ENCODE measurements at places on chromosomes 5 and 9.

GRCh38 chr5:135835766-135836165 lies 1.3 kb downstream of the SLC25A48 start:
- no peak for DNase-seq

GRCh38 chr5:124000538-124000937 lies 488.6 kb downstream of the CSNK1G3 start:
- DNase-seq = no peak

DNA sequence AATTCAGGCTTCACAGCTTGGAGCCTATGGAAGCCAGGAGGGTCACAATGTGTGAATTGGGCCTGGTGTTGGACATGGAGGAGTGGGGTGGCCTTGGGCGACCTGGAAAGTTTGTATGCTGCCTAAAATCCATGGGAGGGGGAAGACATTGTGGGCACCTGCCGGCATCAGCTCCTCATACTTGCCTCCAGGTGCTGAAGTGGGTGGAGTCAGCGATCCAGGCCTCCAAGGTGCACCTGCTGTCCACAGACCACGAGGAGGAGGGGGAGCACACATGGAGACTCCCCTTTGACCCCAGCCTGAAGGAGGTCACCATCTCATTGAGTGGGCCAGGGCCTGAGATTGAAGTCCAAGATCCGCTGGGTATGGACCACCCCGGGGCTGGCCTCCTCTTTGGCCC lies 29.1 kb downstream of the HMCN2 start:
- DNase-seq = no peak

GRCh38 chr5:39238366-39239105 lies 19.2 kb upstream of the FYB1 start:
- no peak for DNase-seq

DNA sequence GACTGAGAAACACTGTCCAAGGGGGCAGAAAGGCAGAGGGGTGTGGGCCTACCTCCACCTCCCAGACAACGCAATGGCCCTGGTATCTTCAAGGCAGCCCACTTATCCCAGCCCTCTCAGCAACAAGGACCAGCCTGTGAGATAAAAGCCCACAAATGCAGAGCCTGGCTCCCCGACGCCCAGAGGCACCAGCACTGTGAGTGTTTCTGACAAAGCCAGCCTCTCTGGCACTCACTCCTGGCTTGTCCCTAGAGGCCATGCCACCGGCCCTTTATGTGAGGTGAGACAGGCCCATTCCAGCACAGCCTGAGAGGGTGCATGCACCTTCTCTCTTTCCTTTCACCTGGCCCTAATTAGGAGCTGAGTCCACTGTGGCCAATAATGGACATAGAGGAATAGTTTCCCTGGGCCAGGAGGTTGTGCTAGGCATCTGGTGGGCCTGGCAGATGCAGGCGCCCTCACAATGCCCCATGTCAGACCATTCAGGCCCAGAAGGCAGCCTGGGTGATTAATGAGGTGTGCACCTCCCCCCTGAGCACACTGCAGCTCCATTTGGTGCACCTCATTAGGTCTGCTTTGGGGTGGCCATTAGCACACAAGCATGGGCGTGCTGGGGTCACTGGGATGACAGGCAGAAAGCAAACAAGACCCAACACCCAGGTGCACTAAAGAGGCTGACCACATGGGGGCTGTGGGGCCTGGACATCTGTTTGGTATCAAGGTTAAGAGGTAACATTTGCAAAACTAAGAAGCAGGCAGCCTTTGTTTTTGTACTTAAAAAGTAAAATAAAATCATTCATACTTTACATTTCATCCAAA lies 176.0 kb downstream of the MED10 start:
- no peak for DNase-seq

DNA sequence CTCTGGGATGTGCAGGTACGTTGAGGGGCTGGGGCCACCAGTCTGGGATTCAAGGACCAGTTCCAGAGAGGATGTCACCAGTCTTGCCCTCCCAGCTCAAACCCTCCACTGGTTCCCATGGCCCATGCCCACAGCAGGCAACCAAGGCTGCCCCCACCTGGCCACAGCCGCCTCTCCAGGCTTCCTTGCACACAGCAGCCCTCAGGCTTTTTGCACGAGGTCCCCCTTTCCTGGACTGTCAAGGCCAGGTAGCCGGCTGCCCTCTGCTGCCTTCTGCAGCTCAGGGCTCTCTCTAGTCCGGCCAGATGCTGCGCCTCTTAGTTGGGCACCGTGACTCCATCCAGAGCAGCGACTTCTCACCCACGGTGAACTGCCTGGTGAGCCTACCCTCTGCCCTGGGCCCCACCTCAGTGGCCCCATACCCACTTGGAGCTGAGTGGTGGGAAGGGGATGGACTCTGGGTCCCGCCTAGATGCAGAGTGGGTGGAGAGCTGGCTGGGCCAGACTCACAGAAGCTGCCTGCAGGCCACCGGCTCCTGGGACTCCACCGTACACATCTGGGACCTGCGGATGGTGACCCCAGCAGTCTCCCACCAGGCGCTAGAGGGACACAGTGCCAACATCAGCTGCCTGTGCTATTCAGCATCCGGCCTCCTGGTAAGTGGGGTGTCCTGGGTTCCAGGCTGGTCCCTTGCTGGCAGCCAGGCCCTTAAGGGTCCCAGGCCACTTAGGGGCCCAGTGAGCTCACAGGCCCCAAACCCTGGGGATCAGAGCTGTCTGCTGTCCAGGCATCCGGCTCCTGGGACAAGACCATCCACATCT lies 2.9 kb downstream of the WDR38 start:
- no peak for DNase-seq

- no peak for DNase-seq
Observed at GRCh38 chr9:134390537-134390936, 64.3 kb downstream of the RXRA start.

GRCh38 chr5:96031811-96032261 lies 70.2 kb upstream of the ELL2 start:
- DNase-seq = no peak

DNA sequence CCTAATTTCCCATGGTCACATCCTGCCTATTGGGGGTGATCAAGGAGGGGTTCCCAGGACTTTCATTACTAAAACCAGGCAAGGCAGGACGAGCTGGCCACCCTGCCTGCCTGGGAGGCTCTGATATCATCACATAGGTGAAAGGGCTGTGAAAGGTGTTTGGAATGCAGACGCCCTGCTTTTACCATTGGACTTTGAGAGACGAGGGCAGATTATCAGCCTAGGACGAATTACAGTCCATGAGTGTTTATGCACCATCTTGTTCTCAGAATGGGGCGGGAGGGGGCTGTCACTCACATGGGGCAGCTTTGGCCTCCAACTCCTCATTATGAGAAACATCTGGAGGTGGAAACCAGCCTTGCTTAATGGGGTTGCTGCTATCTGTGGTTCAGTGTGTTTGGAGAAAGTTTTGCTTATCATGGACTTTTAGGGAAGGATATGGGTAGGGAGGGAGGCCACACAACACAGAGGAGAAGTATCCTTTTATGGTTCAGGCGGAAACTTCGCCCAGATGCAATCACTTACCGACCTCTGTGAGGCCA lies 69.8 kb upstream of the UBTD2 start:
- no peak for DNase-seq

DNA sequence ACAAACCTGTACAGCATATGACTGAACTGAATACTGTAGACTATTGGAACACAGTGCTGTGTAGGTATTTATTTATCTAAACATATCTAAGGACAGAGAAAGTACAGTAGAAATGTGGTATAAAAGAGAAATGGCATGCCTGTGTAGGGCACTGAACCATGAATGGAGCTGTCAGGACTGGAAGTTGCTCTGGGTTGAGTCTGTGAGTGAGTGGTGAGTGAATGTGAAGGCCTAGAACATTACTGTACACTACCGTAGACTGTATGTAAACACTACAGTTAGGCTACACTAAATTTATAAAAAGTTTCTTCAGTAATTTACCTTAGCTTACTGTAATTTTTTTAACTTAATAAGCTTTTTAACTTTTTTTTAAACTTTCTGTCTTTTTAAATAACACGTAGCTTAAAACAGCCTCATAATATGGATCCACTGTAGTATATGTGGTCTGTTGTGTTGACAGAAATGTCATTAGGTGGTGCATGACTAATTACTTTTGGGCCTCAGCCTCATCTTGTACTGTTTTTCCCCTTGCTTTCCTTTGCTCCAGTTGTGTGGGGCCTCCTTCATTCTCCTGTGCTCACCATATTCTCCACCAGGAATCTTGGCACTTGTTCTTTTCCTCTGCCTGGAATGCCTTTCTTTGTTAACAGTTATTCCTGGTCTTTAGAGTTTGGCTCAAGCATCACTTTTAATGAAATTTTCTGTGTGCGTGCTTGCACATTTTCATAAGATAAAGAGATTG lies 8.8 kb downstream of the SPIN1 start:
- no peak for DNase-seq

DNA sequence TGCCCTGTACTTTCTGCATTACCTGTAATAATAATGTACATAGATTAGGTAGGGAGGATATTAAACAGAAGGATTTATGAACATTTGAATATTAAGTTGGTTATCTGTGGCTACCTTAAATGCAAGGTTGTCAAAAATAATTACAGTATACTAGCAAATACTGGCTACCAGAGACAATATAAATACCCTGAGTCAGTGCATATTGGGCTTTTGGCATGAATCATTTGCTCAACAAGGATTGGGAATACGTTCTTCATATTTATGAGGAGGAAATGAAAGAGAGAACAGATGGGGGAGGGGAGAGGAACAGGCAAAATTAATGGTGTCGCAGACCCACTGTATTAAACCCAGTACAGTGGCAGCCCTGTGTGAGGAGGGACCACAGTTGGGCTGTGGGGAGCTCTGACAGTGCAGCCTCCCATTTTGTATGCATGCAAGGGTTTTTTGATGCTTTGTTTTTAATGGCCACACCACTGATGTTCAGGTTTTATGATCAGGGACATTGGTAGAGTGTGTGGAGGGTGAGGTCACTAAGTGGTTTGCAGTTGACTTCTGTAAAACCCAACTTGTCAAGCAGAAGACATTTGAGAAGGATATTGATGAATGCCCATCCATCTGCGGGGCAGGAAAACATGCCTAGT lies 56.9 kb downstream of the MVB12B start:
- DNase-seq = no peak

DNA sequence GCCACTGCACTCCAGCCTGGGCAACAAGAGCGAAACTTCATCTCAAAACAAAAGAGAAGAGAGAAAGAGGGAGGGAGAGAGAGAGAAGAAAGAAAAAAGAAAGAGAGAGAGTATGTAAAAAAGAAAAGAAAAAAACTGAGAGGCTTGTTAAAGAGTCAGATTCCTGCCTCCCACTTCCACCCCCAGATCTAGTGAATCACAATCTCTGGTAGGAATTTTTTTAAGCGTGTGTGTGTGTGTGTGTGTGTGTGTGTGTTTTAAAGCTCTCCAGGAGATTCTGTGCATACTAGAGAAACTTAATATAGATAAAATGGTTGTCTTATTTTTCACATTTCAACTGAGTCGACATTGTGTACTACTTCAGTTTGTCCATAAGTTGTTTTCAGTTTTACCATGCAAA lies 32.0 kb downstream of the SAR1B start:
- no peak for DNase-seq

- no peak for DNase-seq
Observed at GRCh38 chr5:179287071-179287470, 58.2 kb downstream of the ADAMTS2 start.

GRCh38 chr5:150640311-150641005 lies at the start of gene SYNPO:
SYNPO (plus strand) TSS chr5:150640660; CDS start chr5:150648276, 7,616 bp downstream.
- no peak for DNase-seq
